Activated CD8-positive, alpha-beta memory T cell treated with anti-CD3 and anti-CD28 coated beads, Interleukin-2, amount 10 ng/mL, durations not matched to agents 7 days and 5 days (primary cell): ENCODE measurements at places on chromosomes 11 and 22.

GRCh38 chr22:35379146-35379993, 1.5 kb upstream of the HMOX1 start:
- DNase-seq, result no peak

DNA sequence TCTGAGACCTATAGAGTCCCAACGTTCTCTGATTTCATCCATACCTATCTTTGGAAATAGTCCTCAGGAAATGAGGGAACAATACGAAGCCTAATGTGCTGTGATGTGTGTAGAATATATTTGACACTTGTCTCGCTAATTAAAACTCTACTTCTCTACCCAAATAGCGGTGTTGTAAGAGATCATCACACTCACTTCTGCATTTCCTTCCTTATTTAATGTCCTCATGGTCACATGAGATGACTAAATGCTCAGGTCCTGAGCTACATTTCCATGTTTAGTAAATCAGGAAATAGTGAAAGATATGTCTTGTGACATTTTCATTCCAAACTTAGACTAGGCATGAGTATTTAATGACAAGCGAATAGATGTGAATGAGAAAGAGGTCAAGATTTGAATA, 112.3 kb downstream of the MAML2 start:
- no peak for DNase-seq

- no peak for DNase-seq
These were observed 5.1 kb upstream of the NOL12 start for GRCh38 chr22:37681001-37681424.

DNA sequence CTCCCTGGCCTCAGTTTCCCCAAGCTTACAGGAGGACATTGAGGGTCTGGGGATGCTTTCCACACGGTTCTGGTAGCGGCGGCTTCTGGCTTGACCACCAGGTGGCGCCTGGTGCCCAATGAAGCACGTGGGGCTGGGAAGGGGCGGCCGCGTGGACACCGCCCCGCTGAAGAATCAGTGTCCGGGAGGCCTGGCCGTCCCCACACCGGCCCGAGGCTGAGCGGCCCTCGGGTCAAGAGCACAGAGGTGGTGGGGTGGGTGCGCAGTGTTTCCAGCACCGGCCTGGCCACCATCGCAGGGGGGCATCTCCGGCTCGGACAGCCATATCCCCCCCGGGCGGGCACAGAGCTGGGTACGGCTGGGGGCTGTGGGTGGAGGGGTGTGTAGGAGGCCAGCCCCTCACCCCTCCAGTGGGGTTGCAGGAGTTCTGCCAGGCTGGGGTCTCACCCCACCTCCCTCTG, 27.8 kb upstream of the PPARA start:
- peak; percentile 75 for DNase-seq

- peak; percentile 85 for DNase-seq
These were observed 29.9 kb upstream of the MALAT1 start for GRCh38 chr11:65468874-65469333.

DNA sequence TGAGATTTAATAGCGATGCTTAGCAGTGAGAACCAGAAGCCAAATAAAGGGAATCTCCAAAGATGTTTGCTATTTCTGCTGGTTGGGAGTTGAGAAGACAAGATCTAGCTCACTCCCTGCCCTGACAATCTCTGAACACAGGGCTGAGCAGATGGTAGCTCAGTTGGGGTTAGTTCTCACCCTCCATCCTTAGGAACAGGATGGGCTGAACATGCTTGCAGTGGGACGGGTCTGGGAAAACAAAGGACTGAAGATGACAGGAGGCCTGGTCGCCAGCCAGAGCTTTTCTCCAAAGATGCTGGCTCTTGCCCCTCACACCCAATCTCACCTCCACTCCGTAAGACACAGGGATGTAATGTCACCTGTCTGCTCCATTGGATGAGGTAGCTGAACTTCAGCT, 72.7 kb downstream of the SC5D start:
- no peak for DNase-seq

GRCh38 chr11:7630002-7630401, 43.3 kb downstream of the CYB5R2 start:
- DNase-seq, result no peak

DNA sequence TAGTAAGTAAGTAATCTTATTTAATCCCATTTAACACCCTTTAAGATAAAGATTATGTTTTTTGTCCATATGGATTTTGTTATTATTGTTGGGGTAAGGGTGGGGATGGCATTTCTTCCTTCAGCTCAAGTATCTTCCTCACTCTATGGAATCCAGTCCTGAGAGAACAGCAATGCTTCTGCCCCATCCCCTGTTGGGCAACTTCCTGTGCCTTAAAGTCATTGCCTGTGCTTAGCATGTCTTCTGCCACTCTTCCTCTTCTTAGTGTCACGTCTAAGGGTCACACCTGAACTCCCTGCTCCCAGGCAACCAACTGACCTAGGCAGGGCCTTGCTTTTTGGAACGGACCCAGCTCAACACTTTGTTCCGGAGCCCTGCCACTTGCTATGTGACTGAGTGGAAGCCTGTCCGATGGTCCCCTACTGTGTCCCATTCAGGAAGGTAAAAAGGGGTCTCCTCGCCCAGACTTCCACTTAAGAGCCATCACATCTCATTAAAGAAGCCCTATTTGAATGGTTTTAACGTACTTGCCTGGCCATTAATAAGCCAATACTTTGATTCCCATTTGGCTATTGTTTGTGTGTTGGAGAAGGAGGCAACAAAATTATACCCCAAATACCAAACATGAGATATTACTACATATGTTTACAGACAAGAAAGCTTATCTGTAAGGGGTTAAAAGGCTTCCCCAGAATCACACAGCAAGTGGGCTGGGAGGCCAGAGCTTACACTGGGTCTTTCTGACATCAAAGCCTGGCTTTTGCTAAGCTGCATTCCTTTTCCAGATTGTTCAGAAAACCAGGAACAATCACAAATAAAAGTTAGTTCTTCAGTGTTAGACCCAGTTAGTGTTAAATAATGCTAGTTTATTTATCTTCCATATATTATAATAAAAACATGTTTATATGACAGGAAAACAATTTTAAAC, 59.2 kb downstream of the RAB38 start:
- DNase-seq, result no peak

DNA sequence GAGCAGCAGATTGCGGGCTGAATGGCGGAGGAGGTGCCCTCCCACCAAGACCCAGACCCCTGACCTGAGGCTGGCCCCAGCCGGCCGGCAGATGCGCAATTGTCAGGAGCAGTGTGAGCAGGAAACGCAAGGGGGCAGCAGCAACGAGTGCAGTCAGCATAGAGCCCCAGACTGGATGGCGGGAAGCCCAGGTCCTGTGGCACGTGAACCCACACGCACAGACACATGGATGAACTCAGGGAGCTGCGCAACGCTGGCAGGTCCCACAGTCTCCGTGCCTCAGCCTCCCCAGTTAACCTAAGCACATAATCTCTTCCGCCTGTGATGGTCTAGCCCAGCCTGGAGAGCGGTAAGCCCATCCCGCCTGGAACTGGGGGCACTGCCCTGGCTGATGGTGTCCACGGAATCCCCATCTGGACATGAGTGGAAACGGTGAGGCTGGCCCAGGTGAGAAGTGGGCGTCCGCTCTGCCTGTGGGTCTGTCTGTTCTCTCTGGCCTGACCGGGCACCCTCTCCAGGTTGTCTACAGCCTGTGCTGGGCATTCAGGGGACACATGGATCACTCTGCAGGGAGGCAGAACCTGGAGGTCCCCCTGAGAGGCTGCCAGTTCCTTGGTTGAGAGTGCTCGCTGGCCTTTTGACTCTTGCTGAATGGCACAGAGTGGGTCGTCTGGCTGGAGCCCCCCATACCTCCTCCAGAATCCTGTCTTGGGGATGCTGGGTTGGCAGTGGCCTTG, 626 bp upstream of the TBX10 start:
- peak; percentile 76 for DNase-seq

DNA sequence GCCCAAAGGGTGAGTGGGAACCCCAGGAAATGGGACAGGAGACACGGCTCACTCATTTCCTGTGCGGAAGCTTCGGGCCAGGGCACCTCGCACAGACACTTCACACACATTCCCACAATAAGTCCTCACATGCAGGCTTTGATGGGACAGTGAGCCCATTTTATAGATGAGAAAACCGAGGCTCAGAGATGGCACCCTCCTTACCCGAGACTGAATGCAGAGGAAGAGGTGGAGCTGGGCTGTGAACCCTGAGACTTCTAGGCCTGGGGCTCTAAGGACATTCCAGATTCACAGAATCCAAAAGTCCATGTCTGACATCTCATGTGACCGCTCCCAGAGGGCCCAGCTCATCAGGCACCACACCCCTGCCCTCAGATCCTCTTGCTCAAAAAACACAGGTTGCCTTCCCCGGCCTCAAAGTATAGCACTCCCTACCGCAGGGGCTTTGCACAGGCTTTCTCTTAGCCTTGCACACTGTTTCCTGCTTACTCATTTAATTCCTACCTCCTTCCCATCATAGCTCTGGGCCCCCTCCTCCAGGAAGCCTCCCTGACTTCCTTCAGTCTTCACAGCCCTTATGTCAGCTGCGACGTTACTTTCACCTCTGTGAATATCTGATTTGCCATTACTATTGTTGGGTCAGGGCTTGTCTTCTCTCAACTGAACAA, 57.1 kb upstream of the TCF20 start:
- no peak for DNase-seq

DNA sequence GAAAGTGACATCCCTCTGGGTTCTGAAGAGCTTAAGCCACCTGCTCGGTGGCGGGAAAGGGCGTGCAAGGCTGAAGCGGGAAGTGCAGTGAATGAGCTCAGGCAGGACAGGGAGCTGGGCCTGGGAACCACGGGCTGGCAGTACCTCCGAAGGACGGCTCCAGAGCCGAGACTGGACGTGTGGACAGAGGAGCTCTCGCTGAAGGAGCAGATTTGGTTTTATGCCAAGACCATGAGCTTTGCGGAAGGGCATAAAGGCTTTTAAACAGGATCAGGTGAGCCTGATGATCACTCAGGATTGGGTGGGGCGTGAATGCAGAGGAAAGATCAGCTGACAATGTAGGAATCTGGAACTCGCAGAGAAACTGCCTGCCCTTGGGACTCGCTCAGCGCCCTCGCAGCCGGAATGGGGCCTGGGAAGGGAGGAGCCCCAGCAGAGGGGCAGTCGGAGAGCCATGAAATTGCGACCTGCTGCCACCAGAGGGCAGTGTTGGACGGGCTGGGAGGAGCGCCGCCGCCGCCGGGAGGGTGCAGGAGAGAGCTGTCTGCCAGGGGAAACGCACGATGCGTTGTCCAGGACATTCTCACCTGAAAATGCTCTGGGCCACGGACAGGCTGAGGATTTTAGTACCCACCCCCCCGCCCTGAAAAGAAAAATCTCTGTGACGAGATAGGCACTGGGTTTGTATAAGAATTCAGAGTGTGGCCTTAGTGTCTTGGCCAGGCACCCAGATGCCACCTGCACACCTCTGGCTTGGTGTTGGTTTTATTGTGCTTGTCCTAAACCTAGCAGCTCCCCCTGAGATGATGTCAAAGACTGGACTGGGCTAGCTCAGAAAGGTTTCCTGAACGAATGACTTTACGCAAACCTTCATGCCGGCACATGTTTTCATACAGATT, 324.4 kb downstream of the NTM start:
- peak; percentile 70 for DNase-seq

GRCh38 chr11:57283231-57283990, 41.3 kb downstream of the TNKS1BP1 start:
- no peak for DNase-seq

DNA sequence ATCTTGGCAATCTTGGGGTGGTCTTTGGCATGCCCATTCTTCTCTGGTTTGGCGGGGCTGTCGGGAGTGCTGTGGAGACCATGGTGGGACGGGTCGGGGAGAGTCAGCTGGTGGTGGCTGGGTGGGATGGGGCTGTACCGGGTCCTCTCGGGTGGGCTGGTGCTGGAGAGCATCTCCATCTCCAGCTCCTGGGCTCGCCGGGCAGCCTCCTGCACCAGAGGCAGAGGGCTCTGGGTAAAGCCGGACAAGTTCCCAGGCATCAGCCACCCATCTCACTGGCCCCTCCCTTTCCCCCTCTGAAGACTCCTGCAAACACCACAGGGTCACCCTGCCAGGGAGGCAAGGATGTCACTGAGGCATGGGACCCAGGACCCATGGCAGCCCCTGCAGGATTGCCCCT, 25.1 kb downstream of the ANKK1 start:
- DNase-seq, result no peak

DNA sequence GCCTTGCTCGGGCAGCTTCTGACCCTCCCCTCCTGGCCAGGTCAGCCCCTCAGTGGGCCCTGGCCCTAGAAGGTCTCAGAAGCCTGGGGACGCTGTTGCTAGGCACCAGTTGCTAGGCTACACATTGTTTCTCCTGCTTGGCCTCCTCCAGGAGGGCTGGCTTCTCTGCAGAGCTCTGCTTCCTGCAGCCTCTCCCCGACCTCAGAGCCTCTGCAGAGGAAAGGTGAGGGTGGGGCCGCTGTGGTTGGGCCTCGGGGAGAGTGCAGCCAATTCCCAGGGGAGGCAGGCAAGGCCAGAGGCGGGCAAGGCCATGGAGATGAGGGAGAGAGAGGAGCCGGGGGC, 27.6 kb upstream of the LRRC10B start:
- no peak for DNase-seq

DNA sequence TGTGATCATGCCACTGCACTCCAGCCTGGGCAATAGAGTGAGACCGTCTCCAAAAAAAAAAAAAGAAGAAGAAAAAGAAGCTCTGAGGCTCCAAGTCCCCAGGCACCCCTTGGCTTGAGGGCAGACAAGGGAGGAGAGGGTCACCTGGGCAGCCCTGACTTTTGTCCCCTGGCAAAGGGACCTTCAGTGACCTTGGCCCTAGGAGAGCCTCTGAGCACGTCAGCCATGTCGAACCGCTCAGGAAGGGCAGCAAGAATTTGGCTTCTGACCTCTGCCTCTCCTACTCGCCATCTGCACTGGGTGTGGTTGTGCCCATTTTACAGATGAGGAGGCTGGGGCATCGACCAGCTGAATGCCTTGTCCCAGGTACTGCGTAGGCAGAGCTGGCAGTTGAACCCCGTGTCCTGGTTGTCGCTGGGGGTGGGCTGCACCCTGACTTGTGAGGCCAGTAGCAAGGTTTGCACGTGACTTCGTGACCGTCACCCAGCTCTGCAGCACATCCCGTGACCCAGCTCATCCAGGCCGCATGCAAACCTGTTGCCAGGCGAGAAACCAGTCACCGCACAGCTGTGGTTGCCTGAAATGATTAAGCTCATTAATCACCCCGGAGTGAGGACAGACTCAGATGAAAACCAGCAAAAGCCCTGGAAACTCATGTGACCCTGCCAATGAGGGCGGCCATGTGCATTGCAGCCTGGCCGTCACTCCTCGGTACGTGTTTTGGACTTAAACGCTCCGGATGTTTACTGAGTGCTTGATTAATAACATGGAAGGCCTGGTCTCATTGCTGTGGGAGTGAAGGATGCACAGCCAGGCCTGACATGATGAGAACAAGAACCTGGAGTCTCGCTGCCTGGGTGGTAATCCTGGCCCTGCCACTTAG, 47.7 kb upstream of the PPP6R3 start:
- peak; percentile 87 for DNase-seq

GRCh38 chr11:32033067-32033466, 57.8 kb upstream of the RCN1 start:
- no peak for DNase-seq

GRCh38 chr11:69353696-69354544, 60.0 kb downstream of the MYEOV start:
- no peak for DNase-seq

DNA sequence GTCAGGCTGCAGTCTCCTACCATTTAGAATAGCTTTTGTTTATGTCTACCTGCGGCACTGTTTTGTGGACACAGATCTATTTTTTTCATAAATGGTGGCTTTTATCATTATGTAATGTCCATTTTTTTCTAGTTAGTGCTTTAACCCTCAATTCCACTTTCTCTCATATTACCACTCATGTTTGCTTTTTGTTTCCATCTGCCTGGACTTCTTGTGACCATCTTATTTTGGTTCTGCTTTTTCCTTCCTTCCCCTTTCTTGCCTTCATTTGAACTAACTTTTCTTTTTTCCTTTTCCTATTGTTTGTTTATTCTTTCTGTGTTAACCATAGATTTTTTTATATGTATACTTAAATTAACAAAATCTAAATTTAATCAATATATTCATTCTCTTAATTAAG, 98.5 kb upstream of the SLC22A12 start:
- DNase-seq, result no peak
